ENCODE measurements at places on chromosomes 6 and 20.

DNA sequence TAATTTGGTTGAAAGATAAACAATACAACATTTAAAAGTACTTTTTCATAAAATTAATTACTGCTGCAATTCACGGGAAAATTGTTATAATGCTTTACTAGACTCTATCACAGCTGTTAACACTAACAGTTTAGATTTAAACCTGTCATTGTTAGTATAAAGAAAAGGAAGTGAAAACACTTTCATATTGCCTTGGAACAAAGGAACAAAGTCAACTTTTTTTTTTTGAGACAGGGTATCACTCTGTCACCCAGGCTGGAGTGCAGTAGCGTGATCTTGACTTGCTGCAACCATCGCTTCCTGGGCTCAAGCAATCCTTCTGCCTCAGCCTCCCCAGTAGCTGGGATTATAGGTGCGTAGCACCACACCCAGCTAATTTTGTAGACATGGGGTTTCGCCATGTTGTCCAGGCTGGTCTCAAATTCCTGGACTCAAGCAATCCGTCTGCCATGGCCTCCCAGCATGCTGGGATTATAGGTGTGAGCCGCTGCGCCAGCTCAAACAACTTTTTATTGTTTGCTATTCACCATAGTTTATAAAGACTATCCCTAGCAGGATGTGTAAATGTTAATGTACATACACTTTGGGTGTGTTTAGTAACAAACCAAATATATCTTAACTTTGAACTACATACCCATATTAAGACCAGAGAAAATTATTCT is 22.1 kb downstream of the SLC35A1 start:
- no peak for DNase-seq
- no peak overlapping the region for H3K4me3 ChIP-seq
- H3K4me1 ChIP-seq, result peaks cover 3% of the 10 kb centered on the region

DNA sequence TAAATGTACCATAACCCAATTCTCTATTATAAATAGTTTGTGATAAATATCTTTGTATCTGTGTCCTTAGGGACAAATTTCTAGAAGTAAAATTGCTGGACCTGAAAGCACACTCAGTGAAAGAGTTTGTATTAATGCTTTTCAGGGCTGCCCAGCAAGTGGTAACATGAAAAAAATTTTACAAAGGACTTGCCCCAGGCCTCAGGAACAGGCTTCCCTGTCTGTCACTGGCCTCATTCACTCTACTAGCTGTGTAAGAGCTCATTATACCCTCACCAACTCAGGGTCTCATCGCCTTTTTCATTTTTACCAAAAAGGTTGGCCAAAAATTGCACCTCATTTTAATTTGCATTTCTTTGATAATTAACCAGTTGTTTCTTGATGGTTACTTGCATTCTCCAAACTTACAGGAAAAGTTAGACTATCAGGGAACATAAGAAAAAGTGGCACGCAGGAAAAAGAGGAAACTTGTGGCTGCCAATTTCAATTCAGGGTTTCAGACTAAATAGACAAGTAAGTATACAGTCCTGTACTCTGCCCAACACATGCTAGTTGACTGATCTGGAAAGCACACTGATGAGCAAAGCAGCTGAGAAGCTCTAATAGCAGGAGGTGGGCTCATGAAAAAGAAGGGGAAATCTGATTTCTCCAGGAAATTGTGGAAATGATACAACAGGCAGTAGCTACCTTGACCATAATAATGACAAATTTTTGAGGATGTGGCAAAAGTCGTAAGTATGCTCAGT is 161.5 kb downstream of the KIF6 start:
- no peaks in the 10 kb centered on the region for H3K36me3 ChIP-seq
- H3K4me3 ChIP-seq, result no peak overlapping the region
- no peaks in the 10 kb centered on the region for H3K27me3 ChIP-seq
- DNase-seq, result no peak
- no peaks in the 10 kb centered on the region for H3K4me1 ChIP-seq
- no peak overlapping the region for H3K27ac ChIP-seq

- no peaks in the 10 kb centered on the region for H3K36me3 ChIP-seq
- no peak overlapping the region for H3K4me3 ChIP-seq
- H3K27ac ChIP-seq, result no peak overlapping the region
Observed at GRCh38 chr6:32213649-32214048, 10.2 kb downstream of the NOTCH4 start.

GRCh38 chr6:31055441-31055840 is 45.2 kb downstream of the MUC22 start:
- H3K4me3 ChIP-seq, result no peak overlapping the region
- H3K4me1 ChIP-seq, result no peaks in the 10 kb centered on the region
- peaks cover 57% of the 10 kb centered on the region for H3K27me3 ChIP-seq
- H3K36me3 ChIP-seq, result no peaks in the 10 kb centered on the region
- DNase-seq, result no peak
- H3K27ac ChIP-seq, result no peak overlapping the region

DNA sequence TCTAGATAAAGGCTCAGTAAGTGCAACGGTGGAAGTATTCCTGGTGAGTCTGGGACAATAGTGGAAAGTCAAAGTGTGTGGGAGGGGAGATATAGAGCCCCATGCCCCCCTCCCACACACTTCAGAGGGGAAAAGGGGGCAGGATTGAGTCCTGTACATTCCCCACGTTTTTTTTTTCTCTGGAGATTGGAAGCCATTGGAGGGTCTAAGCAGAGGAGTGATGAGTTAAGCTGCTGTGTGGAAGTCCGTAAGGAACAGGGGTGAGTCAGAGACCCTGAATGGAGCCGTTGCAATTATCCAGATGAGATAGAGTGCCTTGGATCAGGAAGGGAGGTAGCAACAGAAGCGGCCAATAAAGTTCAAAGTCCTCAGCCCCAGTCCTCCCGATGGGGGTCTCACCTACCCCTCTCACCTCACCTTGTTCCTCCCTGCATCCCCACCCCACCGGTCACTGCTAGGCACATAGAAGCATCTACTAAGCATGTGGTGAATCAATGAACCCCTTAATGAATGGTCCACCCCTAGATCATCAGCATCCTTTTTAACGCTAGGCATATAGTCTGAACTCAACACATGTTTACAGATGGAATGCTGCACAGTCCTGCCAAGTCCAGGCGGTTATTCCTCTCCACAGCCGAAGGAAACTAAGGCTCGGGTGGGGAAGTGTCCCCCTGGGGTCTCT is 662 bp upstream of the SLC9A8 start:
- peak overlapping the region; percentile 93 for H3K27ac ChIP-seq
- DNase-seq, result no peak
- H3K27me3 ChIP-seq, result peaks cover 11% of the 10 kb centered on the region
- H3K4me1 ChIP-seq, result peaks cover 43% of the 10 kb centered on the region
- peaks cover 32% of the 10 kb centered on the region for H3K36me3 ChIP-seq
- H3K4me3 ChIP-seq, result peak overlapping the region; percentile 83
